ENCODE measurements at places on chromosomes 7 and 10. TPM values are rescaled to one million over a fixed set of nuclear protein-coding genes. Genes with fewer than 3 reads are reported as not detected.

Gene HERPUD2
- 21.0 TPM for total RNA-seq

Gene UCN3
- not detected for total RNA-seq

Gene GPAM
- 11.4 TPM for total RNA-seq

Gene GPR37
- not detected for total RNA-seq

Gene PDE1C
- 1.2 TPM for total RNA-seq

Gene CLIP2
- total RNA-seq = 27.9 TPM

Gene EPO
- not detected for total RNA-seq

Gene CFAP46
- total RNA-seq = 1.3 TPM

Gene CYP2C18
- total RNA-seq = not detected

Gene GIMAP7
- total RNA-seq = not detected

Gene POLR2J3
- total RNA-seq = 31.6 TPM

Gene ABCB1
- total RNA-seq = 7.0 TPM

Gene C7orf57
- not detected for total RNA-seq

Gene SFRP5
- not detected for total RNA-seq

Gene CXCL12
- 189 TPM for total RNA-seq

Gene C10orf90
- not detected for total RNA-seq

Gene MBL2
- not detected for total RNA-seq

Gene VENTX
- not detected for total RNA-seq

Gene XRCC2
- total RNA-seq = 4.2 TPM

Gene CDK1
- 39.0 TPM for total RNA-seq

Gene IL6
- 20.1 TPM for total RNA-seq

Gene SEMA4G
- total RNA-seq = 1.4 TPM

Gene ANKRD30A
- total RNA-seq = not detected

Gene PNLIPRP1
- total RNA-seq = not detected

Gene GLI3
- 21.9 TPM for total RNA-seq

Gene MINDY4
- total RNA-seq = 2.8 TPM

Gene NAT16
- total RNA-seq = not detected

Gene GPR141
- total RNA-seq = not detected

Gene IFIT2
- 10.0 TPM for total RNA-seq

Gene PRKAG2
- 19.2 TPM for total RNA-seq

Gene LEP
- total RNA-seq = not detected

Gene ACSM6
- total RNA-seq = not detected

Measured in HFFc6 (cell line).